Pancreas (tissue), 10 donors: ENCODE measurements at places on chromosomes 2 and 18. TPM values are rescaled to one million over a fixed set of nuclear protein-coding genes. Genes with fewer than 3 reads are reported as not detected.

Gene ABCG8
- polyA plus RNA-seq: not detected

DNA sequence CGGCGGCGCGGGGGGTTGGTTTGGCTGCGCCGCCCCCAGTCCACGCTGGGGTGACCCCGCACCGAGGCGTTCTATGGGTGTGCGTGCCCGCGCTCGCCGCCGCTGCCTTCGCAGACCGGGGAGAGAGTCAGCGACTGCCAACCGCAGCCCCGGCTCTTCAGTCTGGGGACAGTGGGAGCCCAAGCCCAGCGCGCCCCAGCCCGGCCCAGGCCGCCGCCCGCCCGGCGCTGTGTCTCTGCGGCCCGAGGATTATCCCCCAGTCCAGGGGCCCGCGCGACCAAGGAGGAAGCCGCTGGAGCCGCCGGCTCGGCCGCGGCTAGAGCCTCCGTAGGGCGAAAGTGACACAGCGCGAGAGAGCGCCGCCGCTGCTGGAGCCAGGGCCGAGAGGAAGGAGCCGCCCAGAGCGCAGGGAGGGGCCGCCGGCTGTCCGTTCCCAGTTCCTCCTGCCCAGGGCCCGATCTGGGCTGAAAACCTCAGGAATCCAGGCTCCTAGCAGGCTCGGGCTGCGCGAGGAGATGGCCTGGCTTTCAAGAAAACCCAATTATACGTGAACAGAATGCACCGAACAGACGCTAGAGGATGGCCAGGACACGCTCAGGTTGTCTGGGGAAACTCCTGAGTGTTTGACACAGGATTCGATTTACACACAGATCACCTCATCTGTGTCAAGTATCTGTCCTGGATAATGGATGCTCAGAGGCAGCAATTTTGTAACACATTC, 2.4 kb downstream of the CTIF start:
- peak; percentile 72 for DNase-seq

- no peak for DNase-seq
Observed at GRCh38 chr2:134738141-134738870, 19.5 kb upstream of the TMEM163 start.

GRCh38 chr2:65320042-65320725, 92.6 kb downstream of the ACTR2 start:
- no peak for DNase-seq

GRCh38 chr2:883260-883802, 67.3 kb upstream of the SNTG2 start:
- no peak for DNase-seq

Gene TNS1
- 38.5 TPM for polyA plus RNA-seq

DNA sequence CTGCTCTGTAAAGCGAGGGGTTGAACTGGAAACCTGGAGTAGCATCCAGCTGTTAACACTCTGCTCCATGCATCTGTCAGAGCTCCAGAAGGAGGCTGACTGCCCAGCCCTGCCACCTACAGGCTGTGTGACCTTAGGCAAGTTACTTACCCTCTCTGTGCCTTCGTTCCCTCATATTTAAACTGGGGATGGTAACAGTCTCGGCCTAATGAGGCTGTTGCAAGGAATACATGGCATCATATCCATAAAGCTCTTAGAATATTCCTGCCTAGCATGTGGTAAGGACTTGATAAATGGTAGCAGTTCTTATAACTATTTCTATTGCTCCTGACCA, 80.6 kb downstream of the LRRFIP1 start:
- DNase-seq: no peak

Gene ASXL3
- 0.57 TPM for polyA plus RNA-seq

GRCh38 chr2:216149741-216150140, 40.6 kb downstream of the XRCC5 start:
- no peak for DNase-seq

- no peak for DNase-seq
Observed at GRCh38 chr18:59718108-59718463, 20.9 kb upstream of the CCBE1 start.

Gene VAMP5
- 27.7 TPM for polyA plus RNA-seq

Gene GNAL
- 0.72 TPM for polyA plus RNA-seq

Gene REG3A
- 167 TPM for polyA plus RNA-seq

DNA sequence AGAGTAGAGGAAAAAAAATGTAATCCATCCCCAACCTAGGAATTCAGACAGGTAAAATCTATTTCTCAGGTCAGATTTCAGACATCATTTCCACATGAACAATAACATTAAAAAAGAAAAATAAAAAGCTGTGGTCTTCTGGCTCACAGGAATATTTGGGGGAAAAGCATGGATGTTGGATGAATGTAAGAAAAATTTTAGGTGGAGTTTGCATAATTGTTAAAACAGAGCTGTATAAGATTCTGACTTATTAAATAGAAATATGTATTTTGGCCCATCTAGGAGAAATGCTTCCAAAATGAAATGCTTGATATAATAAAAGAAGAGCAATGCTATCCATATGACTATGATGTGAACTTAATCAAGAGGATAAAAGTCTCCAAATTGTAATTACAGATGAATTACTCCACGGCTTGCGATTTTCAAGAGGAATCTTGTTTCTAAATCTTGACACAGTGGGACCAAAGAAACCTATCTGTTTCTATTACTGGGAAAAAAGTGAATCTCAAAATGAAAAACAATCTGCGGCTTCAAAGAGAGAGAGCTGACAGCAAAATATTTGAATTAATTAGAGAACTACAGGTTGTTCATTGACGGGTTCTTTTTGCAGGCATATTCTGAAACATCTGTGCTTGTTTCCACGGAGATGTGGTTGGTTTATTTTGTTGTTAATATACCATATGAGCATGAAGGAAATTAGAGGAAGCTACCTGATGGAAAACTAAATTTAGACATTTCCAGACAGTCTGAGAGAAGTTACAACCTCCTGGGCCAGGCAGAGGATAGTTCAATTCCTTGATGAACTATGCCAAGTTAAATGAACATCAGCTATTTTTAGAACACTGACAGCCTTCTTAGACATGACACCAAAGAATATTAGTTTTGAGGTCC, 468.7 kb downstream of the PID1 start:
- DNase-seq: no peak

DNA sequence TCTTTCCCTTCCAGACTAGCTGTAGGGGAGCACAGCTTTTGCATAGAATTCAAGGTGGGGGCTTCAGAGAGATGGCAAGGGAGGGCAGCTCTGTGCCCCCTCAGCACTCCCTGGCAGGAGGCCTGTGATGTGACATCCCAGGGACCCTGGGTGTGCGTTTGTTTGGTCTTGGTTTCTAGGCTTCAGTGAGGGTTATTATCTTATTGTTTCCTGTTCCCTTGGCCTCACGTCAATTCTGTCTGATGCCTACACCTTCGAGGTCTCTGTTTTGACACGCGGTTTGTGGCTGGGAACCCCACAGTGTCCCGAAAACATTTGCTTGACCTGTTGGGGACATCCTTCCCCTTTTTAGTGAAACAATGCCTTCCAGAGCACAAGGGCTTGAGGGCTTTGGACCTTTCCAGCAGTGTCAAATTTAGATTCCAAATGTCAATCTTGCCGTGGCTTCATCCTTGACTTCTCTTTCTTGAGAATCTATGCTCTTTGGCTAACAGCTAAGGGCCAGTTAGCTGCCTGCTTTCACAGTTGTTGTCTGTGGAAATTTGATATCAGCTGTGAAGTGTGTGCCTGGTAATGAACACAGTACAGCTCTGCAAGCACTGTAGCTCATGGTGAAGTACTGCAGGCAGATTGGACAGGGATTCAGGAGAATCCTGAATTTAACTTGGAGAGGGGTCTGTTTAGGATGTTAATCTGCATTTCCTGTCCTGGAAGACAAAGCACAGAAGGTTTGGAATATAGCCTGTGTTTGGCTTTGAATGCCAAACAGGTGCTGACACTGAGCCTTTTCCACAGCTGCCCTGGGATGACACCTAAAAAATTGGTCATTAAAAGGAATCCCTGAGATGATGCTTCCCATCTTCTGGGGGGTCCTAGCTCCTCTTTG, 108.2 kb upstream of the CXCR4 start:
- DNase-seq: no peak

Gene PJVK
- polyA plus RNA-seq: 7.1 TPM

Gene GPBAR1
- 2.1 TPM for polyA plus RNA-seq

GRCh38 chr2:1613731-1614354, 130.5 kb downstream of the PXDN start:
- no peak for DNase-seq

DNA sequence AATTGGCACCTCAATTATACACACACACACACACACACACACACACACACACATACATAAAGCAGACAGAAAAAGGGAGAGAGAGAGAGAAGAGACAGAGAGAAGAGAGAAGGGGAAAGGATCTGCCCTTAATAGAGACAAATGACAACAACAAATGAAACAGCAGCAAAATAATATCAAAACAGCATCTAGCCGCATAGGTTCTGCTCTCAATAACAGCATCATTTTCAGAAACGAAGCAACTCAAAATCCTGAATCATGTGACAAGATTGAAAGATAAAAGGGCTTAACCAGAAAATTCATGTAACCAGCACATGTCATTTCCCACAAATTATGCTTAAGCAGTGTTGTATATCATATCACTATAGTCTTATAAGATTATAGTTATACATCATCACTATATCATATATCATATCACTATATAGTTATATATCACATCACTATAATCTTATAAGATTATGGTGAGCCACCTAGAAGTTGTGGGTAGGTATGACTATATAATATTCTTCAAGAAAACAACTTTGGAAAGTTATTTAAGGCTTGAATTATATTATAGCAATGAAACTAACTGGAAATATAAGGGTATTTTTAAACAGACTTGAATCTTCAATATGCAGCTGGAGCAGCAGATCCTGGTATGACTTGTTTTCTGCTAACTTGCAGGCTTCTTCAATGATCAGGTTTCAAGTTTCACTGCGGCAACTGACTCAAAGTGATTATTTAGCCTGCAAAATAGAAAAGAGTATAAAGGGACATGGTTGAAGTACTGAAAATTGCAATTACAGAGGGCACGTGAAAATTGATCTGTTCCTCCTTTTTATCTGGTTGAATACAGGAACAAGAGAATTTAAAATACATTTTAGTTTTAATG, 16.1 kb upstream of the VPS54 start:
- DNase-seq: no peak

GRCh38 chr2:42721898-42722297, 42.0 kb downstream of the OXER1 start:
- no peak for DNase-seq

Gene PLCL1
- polyA plus RNA-seq: 0.38 TPM

DNA sequence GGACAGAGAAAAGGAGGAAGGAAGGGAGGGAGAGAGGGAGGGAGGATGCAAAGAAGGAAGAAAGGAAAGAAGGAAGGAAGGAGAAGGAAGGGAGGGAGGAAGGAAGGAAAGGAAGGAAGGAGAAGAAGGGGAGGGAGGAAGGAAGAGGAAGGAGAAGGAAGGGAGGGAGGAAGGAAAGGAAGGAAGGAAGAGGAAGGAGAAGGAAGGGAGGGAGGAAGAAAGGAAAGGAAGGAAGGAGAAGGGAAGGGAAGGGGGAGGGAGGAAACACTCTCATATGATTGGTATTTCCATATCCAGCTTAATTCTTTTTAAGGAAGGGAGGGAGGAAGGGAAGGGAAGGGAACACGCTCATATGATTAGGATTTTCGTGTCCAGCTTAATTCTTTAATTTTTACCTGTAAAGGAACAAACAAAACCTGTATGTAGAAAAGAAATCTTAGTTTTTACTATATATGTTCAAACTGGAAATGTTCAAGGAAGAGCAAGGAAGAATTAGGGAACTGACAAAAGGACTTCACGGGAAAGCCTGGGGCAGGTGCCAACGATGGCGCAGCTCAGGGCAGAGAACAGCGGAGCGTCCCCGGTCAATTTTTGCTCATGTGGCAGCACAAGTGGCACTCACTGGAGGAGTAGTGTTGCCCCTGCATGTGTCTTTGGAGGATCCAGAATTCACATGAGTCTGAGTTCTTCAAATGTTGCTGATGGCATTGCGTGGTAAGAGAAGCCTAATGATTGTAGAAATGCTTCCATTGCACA, 228.6 kb downstream of the ZNF516 start:
- DNase-seq: no peak

- DNase-seq: no peak
Observed at GRCh38 chr18:36851202-36851590, 22.3 kb downstream of the KIAA1328 start.

DNA sequence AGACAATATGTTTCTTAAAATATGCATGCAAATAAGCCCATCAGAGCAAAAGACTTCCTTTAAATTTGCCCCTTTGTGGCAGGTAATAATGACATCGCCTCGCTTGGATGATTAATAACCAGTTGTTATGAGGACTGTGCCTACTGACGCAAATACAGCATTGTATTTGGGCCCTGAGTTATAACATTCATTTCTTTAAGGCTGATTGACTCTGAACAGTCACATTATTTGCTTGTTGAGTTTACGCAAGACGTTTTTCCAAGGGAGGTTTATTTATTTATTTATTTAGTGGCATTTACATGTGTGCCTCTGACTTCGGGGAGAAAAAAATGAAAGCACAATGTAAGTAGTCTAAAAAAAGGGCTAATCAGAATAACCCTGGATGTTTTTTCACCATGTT, 88.3 kb downstream of the SLC8A1 start:
- no peak for DNase-seq

DNA sequence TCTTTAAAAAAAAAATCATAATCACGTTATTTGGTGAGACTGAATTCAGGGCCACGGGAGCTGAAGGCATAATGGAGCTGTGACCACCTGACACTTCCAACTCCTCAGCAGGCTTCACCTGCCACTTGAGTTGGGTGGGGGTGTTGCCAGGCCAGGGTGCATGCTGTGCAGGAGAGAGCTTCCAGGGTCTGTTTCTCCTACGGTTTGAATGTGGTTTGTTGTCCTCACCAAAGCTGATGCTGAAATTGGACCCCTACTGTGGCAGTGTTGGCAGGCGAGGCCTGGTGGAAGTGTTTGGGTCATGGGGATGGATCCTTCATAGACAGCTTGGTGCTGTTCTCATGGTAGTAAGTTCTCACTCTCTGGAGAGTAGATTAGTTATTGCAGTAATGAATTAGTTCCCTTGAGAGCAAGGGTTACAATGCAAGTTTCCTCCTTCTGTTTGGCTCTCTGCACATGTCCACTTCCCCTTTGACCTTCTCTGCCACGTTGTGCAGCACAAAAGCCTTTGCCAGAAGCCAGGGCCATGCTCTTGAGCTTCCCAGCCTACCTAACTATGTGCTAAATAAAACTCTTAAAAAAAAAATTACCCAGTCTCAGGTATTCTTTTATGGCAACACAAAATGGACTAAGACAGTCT, 38.3 kb upstream of the ANKRD44 start:
- DNase-seq: no peak

Gene UGT1A8
- polyA plus RNA-seq: not detected

- no peak for DNase-seq
Observed at GRCh38 chr18:22409445-22409844, 8.3 kb downstream of the CTAGE1 start.

DNA sequence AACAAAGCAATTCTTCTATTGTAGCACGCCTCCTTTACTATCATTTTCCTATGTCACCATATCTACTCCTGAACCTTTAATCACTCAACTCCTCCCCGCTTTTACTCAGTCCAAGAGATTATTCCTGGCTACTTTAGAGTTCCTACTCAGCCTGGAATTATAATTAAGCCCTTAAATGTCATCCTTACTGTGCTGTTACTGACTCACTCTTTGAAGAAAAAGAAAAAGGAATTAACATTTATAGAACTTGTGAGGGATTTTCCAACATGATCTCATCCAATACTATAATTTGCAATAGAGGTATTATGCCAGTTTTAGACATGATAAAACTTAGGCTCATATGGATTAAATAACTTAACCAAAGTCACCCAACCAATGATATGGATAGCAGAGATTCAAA, 61.7 kb downstream of the CCDC88A start:
- DNase-seq: no peak

- no peak for DNase-seq
Observed at GRCh38 chr2:31476511-31477180, 62.1 kb upstream of the XDH start.

- DNase-seq: no peak
Observed at GRCh38 chr2:16718576-16719484, 53.2 kb upstream of the CYRIA start.
